Glomerular endothelial cell (primary cell): ENCODE measurements at places on chromosomes 11 and 22.

DNA sequence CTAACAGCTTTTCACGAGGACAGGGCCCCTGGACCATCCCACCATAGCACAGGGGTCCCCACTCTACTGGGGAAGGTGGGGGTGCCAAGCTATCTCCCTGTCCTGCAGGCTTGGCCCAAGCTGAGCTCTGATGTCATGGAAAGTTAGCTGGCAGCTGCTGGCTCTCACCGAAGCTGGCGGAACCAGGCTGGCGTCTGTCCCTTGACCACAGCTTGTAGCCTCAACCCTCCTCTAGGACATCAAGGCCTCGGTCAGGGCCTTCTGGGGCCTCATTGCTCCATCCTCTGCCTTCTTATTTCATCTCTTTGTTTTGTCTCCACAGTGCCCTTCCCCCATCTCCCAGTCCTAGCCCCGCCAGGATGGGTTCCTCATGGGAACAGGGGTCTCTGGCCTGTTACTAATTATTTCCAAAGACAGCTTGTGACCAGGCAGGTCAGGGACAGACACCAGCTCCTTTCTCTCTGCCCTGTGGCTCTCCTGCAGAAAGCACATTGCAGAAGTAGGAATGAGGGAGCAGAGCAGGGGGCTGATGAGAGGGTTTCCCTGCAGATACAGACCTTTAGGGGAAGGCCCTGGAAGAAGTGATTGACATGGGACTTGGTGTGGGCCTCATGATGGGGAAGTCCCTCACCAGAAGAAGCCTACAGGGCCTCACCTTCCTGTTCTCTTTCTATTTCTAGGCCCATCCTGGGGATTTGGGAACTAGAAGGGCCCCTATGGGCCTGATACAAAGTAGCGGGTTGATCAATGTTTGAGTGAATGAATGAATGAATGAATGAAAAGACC, 97.5 kb upstream of the ALX4 start:
- no peak for DNase-seq

- DNase-seq = peak; percentile 14
Measured at GRCh38 chr11:102666331-102666957, 39.1 kb downstream of the MMP27 start.

DNA sequence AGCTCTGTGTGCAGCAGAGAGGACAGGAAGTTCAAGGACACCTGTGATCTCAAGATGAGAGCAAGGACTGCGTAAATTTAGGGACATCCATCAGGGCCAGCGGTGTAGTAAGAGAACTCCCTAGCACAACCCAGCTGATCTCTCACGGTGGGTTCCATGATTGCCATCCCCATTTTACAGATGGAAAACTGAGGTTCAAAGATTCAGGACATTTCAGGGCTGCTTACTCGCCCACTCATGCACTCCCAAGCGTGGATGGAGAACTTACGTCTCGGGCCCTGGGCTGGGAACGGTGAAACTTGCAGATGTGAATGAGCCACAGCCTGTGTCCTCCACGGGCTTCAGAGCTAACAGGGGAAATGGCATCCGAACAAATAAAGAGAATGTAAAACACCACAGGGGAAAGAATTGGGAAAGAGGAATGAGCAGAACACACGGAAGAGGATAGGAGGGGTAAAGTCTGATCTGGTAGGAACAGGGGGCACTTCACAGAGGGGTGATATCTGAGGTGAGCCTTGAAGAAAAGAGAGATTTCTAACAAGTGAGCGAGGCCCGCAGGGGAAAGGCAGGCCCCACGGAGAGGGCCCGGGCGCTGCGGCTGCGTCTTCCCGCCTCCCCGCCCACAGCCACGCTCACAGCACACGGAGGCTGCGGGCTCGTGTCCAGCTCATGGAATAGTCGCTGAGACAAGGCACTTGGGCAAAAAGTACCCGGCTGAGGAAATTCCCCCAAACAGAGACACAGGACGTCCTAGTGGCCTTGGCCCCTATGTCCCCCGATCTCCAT, 55.9 kb downstream of the RPUSD4 start:
- DNase-seq = no peak

DNA sequence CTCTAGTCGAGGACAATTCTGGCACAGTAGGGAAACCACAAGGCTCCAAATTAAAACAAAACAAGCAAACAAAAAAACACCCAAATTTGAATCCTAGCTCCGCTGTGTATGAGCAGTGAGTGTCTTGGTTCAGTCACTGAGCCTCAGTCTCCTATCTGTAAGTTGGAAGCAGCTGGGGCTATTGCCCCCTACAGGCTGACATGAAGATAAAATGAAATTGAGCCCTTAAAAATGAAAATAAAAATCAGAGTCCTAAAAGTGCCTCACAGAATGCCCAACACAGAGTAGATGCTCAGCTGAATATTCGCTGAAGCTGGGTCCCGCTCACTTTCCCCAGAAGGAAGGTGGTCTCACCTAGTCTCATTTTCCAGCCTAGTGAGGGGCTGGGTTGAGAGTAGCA, 65.2 kb downstream of the PDE2A start:
- DNase-seq = no peak

- no peak for DNase-seq
Measured at GRCh38 chr11:86514453-86514852, 139.8 kb downstream of the CCDC81 start.

GRCh38 chr11:120709808-120710207, 198.3 kb downstream of the GRIK4 start:
- no peak for DNase-seq

DNA sequence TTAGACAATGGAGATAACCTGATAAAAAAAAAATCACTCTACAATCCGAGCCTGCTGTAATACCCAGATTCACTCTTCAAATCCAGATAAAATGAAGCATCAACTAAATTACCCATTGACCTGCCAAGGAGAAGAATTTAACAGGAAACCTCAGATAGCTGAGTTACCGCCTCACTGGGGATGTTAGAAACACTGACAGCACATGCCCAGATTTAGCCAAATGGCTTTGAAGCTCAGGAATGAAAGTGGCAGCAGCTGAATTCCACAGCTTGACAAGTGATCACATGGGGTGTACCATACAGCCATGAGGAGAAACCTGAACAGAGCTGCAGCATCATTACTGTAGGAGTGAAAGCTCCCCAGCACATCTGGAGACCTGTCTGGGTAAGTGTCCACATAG, 807.6 kb downstream of the DLG2 start:
- no peak for DNase-seq

DNA sequence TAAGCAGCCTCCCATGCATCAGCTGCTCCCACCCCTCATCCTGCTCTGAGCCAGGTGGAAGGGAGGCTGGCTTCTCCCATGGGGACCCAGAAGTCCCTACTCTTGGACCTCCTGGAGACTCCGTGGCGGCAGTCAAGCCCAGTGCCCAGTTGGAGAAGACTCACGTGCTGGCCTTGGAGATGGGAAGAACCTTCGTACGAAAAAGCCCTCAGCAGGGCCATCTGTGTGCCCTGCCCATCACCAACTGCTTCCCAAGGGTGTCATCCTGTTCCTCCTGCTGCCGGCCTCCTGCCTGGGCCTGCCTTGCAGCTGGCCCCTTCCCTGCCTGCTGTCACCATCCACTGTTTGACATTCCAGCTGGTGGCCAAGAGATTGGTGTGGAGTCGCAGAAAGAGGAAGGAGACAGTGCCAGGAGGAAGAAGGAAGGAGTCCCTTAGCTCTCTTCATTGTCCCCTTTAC, 28.0 kb downstream of the ARHGAP1 start:
- DNase-seq = no peak

DNA sequence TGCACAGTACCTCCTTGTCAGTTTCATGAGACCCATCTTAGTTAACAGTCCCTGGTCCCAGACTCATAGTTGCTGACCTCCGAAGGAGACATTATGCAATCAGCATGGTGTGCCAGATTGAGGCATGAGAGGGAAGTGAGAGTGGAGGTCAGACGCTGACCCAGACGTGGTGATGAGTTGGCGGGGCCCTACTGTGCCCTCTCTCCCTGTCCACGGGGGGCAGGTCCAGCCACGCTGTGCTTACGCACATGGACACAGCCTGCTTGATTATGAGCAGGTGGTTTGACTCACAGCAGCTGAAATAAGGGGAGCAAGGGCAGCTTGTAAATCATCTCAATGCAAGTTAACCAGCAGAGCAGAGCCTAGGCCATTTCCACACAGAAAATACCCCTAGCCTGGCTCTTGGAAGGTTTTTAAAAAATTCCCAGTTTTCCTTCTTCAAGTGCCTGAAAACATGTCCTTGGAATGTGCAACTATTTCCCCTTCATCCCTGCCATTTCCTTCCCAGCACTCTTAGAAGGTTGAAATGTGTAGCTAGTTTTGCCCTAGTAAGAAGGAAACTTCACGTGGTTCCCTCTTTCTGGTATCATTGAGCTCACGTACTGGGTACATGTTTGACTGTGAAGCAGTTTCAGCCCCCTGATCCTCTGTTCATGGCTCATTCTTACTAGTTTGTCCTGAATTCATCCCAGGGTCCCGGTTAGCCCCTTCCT, 122.6 kb upstream of the SORL1-AS1 start:
- no peak for DNase-seq

GRCh38 chr11:79860336-79860735, 419.5 kb upstream of the TENM4 start:
- no peak for DNase-seq

DNA sequence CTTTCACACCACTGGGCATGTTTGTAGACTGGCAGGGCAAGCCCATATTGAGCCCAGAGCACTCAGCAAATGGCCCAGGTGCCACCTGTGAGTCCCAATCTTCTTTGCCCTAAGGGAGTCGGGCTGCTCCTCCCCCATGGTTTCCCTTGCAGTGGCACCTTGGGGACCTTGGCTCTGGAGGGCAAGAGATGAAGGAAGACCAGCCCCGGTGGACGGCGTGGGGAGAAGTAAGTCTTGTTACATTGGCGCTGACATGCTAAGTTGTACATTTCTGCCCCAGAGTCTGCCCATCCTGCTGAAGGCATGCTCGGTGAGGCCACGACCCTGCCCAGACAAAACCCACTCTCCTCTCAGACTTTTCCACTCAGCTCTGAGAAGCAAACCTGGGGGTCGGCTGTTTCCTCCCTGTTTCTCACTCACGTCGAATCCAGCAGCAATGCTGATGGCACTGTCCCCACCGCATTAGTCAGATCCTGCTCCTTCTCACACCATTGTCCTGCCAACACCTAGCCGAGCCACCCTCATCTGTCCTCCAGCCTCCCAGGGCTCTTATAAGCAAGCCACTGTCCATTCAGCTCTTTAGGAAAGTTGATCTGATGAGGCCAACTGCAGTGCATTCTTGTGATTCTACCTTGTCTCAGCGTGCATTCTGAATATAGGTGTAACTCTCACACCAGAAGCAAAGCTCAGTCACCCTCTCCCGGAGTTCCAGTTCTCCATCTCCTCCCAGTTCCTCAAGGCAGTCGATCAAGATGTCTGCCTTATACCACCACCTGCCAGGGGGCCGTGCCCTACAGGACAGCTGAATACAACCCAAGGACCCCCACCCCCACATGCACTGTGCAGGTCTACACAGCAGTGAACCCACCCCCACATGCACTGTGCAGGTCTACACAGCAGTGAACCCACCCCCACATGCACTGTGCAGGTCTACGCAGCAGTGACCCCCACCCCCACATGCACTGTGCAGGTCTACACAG, 827.1 kb downstream of the TBC1D22A start:
- no peak for DNase-seq

DNA sequence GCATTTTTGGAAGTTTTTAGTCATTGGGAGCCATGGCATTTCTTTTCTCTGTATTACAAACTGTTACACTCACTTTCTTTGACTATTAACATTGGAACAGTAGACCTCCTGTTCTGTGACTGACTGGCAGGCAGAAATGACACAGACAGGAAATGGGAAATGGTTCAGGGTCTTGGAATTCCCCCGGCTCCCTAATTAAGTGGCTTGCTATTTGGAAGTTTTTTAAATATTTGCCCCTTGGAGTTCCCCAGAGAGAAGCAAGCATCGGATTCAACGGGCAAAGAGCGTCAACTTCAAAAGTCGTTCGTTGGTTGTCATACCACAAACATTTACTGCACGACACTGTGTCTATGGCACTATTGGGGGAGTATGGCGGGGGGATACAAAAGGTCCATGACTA, 1.1 kb upstream of the BIRC2 start:
- DNase-seq = no peak

GRCh38 chr22:24068717-24069297, 57.7 kb downstream of the CABIN1 start:
- DNase-seq = no peak

GRCh38 chr11:117498791-117499190, 171.1 kb downstream of the CEP164 start:
- no peak for DNase-seq

DNA sequence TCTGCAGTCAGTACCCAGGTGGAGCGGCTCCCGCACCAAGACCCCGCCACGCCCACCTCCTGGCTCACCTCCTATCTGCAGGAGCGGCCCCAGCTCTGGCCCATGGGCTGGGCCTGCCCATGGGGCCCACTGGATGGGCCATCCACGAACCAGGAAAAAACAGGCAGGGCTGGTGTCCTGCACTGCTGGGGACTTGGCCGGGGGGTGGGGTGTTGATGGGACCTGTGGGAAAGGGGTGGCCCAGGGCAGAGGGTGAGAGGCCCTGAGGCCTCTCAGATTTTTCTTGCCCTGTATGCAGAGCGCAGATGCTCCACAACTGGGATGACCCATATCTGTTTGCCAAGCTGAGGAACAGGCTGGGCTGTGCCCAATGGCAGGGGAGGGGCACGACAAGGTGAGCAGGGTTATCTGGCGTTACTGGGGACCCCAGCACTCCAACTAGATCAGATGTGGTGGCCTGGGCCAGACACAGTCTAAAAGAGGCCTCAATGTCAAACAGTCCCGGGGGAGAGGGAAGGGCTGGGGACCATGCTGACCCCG, 2.7 kb upstream of the PIM3 start:
- no peak for DNase-seq

GRCh38 chr11:109798521-109798920, 294.7 kb upstream of the ZC3H12C start:
- DNase-seq = no peak

DNA sequence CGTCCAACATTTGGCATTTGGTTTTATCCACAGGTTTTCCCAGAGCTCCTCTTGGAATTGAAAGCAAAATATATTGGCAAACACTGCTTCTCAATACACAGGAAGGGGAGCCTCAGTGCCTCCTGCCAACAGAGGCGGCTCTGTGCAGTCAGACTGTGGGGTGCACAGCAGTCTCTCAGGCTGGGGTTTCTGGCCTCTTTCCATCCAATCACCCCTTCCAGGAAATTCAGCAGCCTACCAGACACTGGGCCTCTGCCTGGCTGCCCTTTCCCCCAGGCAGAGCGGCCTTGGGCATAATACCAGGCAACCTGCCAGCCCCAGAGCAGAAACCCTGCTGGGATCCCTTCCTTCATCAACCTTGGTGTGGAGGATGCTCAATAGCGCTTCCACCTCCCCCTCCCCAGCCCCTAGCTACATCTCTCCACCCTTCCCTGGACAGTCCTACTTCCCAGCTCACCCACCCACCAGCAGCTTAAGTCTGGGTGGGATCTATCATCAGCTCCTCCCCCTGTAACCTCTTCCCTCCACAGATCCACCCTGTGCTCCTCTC, 17.8 kb upstream of the RAPSN start:
- DNase-seq = no peak
